Vagina (tissue), 2 donors: ENCODE measurements at places on chromosomes 1 and 21.
A peak's percentile ranks its signal among the peaks of the same experiment; 100 is the strongest.

GRCh38 chr21:39062196-39062595 lies 121.1 kb downstream of the PSMG1 start:
- no peak overlapping the region for H3K4me3 ChIP-seq
- H3K4me1 ChIP-seq = peaks cover 8% of the 10 kb centered on the region
- no peak overlapping the region for H3K27ac ChIP-seq
- no peak for DNase-seq

DNA sequence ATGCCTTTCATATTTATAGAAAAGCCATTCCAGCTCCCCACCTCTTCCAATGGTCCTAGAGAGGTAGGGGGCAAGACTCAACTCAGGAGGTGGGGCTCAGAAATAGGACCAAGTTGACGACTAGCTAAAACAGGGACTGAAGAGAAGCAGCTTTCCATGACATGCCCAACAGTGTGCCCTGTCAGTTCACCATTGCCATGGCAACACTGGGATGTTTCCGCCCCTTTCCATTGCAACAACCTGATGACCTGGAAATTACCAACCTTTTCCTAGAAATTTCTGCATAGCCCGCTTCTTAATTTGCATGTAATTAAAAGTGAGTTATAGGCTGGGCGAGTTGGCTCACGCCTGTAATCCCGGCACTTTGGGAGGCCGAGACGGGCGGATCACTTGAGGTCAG lies 22.4 kb upstream of the INTS3 start:
- no peaks in the 10 kb centered on the region for H3K27me3 ChIP-seq
- H3K36me3 ChIP-seq = no peaks in the 10 kb centered on the region
- H3K4me3 ChIP-seq = no peak overlapping the region
- no peak overlapping the region for H3K27ac ChIP-seq
- no peaks in the 10 kb centered on the region for H3K4me1 ChIP-seq

DNA sequence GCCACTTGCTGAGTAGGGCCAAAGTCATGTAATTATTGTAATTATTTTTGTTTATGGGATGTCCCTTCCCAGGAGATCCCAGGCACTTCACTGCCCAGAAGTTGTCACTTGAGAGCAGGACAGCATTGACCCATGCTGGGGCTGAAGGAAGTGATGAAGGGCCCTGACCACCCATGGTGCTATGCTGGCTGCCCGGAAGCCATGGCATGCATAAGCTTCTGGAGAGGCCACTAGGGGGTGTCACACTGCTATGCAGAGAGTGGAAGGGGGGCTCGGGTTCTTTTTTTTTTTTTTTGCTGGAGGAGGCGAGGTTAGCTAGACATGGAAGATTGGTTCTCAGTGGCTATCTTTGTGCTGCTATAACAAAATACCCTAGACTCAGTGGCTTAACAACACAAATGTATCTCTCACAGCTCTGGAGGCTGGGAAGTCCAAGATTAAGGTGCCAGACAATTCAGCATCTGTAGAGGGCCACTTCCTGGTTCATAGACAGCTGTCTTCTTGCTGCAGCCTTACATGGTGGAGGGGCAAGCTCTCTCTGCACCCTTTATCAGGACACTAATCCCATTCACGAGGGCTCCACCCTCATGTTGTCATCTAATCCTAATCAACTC lies 84.9 kb downstream of the CNIH3 start:
- H3K27me3 ChIP-seq = no peaks in the 10 kb centered on the region
- H3K4me1 ChIP-seq = no peaks in the 10 kb centered on the region
- no peak for DNase-seq
- H3K27ac ChIP-seq = no peak overlapping the region
- no peak overlapping the region for H3K4me3 ChIP-seq

DNA sequence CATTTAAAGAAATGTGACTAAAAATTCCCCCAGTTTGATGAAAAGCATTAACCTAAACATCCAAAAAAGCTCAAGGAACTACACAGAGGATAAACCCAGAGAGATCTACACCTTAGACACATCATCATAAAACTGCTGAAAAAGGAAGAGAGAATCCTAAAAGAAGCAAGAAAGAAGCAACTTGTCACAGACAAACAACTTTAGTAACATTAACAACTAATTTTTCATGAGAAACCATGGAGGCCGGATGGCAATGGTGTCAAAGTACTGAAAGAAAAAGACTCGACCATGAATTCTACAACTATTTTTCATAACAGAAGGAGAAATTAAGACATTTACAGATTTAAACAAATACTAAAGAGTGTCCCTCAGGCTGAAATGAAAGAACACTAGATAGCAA lies 17.7 kb downstream of the ZNF644 start:
- H3K27me3 ChIP-seq = no peaks in the 10 kb centered on the region
- no peak for DNase-seq
- peaks cover 12% of the 10 kb centered on the region for H3K4me1 ChIP-seq
- H3K4me3 ChIP-seq = no peak overlapping the region
- no peak overlapping the region for H3K27ac ChIP-seq
- no peaks in the 10 kb centered on the region for H3K36me3 ChIP-seq

GRCh38 chr1:153880962-153881361 lies 41.8 kb downstream of the GATAD2B start:
- H3K27me3 ChIP-seq = no peaks in the 10 kb centered on the region
- no peaks in the 10 kb centered on the region for H3K36me3 ChIP-seq
- H3K27ac ChIP-seq = peak overlapping the region; percentile 39
- DNase-seq = no peak

DNA sequence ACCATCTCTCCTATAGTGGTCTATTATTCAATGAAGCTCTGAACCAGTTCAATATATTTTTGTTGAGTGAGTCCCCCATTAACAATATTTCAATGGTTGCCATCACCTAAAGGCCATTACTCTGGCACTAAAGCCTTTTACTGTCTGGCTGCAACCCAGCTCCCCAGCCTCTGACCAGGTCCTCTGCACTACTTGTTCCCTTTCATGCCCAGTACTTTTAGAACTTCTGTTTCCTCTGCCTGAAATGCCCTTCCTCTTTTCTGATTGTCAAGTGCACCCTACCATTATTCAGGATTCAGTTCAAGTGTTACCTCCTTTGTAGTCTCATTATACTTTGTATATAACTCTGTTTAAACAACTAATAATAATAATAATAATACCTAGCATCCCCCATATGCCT lies 30.4 kb upstream of the ZFYVE9 start:
- no peak overlapping the region for H3K4me3 ChIP-seq
- H3K4me1 ChIP-seq = no peaks in the 10 kb centered on the region
- H3K36me3 ChIP-seq = no peaks in the 10 kb centered on the region
- DNase-seq = no peak
- no peaks in the 10 kb centered on the region for H3K27me3 ChIP-seq

- H3K36me3 ChIP-seq = no peaks in the 10 kb centered on the region
- no peaks in the 10 kb centered on the region for H3K27me3 ChIP-seq
- no peak overlapping the region for H3K4me3 ChIP-seq
- no peaks in the 10 kb centered on the region for H3K4me1 ChIP-seq
- H3K27ac ChIP-seq = no peak overlapping the region
These were observed 1106.9 kb upstream of the ADGRL4 start for GRCh38 chr1:80113168-80114038.

- DNase-seq = no peak
- H3K4me1 ChIP-seq = peaks cover 26% of the 10 kb centered on the region
- H3K27me3 ChIP-seq = no peaks in the 10 kb centered on the region
- H3K4me3 ChIP-seq = no peak overlapping the region
These were observed 28.4 kb upstream of the FHAD1 start for GRCh38 chr1:15218287-15219279.
